SK-N-SH (cell line): ENCODE measurements at places on chromosomes 16 and 17.

GRCh38 chr16:12160249-12160648, 183.7 kb downstream of the SNX29 start:
- DNase-seq: no peak

GRCh38 chr17:44921122-44921882, 6.0 kb upstream of the GFAP start:
- DNase-seq: peak; percentile 81

GRCh38 chr17:59643159-59644140, 23.8 kb downstream of the CLTC start:
- DNase-seq: no peak

GRCh38 chr17:58614859-58615459, 76.9 kb downstream of the TEX14 start:
- DNase-seq: no peak

DNA sequence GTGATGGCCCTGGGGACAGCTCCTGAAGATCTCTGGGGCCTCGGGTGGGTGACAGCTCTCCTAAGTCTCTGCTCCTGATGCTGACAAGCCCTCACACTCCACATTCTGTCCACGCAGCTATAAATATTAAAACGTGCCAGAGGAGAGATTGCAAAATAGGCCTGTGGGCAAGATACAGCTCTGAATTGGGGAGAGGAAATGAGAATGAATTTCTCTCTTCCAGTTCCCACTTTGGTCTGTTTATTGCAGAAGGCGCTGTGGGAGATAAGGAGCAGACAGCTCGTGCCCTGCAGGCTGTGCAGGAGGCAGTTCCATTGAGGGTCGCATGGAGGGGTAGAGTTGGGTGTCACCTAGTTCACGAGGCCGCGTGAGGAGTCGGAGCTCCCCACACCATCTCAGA, 87.5 kb upstream of the SDK2 start:
- no peak for DNase-seq

DNA sequence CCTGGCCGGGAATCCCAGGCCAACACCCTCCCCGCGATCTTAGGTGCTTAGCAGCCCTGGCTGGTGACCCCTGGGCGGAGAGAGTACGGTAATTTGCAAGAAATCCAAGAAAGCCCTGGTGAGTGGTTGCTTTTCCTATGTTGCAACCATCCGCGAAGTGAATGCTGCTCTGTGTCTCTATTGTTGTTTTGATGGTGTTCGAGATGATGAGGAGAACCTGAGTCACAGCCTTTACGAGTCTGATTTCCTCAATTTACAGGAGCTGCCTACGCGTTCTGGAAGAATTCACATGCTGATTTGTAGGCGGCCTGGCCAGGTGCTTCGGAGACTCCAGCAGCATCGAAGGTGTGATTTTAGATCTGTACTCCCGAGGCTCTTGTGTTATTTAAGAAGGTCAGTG, 63.3 kb downstream of the TMEM235 start:
- DNase-seq: no peak

- peak; percentile 63 for DNase-seq
Measured at GRCh38 chr17:76872221-76872873, 4.1 kb downstream of the MGAT5B start.

DNA sequence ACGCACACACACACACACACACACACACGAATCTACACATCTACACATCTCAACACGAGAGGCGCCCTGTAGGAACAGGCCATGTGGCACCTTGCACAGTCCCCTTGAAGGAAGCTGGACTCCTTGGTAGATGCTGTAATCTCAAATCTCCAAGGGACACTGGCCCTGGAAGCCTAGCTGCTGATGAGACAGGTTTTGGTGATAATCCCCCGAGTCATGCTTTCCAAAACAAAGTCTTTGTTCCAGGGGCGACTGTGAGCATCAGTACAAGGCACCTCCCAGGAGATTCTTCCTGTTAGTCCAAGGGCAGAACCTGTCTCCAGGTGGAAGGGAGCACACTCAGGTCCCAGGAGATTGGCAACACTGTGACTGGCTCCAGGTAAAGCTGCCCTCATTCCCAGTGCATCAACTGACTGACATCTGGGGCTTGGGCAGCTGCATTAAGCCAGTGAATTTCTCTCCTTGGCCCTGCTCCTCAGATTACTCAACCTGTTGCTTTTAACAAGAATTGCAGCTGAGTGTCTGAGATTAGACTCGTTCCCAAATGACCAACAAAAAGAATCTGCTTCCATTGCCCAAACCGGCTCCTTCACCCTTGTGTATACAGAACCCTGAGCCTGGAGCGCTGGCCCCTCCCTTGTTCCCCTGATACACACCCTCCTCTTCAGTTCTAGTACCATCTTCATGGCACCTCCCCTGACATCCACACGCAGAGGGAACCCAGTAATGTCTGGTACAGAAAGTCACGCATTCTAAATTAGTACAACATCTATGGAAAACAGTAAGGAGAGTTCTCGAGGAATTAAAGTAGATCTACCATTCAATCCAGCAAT, 13.9 kb upstream of the TNRC6C start:
- no peak for DNase-seq

DNA sequence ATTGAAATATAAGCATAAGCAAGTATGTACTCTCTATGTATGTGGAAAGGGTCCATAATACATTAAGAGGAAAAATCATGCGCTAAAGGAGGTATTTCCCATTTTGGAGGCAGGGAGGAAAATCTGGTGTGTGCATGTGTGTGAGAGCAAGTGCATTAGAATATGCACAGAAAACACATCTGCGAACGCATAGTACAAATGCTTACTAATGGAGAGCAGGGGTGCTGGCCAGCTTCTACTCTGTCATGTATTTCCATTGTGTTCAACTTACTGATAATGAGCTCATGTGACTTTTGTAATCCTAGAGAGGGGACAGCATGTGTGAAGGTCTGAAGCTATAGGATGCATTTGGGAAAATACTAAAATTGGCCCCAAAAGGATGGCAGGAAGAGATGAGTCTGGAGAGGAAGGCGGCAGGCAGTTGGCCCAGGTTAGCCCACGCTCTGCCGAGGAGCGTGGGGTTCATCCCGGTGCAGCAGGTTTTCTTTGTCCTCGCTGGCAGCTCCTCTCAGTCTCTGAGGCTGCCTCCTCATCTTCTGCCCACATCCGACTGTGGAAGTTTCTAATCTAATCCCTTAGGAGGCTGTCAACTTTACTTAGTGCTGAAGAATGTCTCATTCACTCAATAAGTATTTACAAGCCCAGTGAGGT, 17.8 kb upstream of the KSR1 start:
- no peak for DNase-seq

DNA sequence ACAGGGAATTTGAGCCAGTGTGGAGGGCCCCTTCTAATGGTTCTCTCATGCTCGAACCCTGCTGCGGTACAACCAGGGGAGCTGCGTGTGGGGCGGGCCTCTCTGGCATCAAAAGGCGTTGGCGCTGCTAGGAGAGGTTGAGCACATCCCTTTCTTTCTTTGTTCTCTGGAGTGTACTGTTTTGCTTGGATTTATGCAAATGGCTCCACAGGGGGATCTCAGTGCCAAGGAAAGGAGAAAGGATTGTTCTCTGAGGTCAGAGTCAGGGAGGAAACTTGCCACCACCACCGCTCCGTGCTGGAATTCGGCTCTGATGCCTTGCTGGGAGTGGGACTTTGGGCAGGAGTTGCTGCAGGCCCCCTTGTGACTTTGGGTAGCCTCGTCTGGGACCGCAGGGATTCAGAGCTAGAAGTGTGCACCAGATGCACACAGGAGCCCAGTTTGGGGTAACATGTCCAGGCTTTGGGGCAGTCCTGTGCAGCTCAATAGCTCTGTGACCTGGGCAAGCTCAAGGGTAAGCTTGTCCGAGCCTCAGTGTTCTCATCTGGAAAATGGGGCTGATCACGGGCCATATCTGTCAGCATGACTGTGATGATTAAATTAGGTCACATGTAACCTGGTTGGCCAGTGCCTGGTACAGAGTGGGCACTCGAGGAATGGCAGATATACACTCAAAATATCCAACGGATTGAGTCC, 353.0 kb upstream of the EEF2KMT start:
- no peak for DNase-seq

DNA sequence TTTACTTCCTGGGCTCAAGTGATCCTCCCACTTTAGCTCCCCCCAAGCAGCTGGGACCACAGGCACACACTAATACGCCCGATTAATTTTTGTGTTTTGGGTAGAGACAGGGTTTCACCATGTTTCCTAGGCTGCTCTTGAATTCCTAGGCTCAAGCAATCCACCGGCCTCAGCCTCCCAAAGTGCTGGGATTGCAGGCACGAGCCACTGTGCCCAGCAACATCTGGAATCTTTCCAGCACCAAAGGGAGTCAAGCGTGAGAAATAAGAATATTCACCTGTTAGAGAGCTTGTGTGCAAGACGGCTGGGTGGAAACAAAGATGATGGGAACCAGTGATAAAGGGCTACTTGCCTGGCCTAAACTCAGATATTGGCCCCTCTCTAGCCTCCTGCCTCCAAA, 14.2 kb upstream of the ALOX12B start:
- no peak for DNase-seq

- no peak for DNase-seq
Measured at GRCh38 chr17:81420769-81421462, 25.7 kb downstream of the BAHCC1 start.

GRCh38 chr17:31693433-31694220, 165.4 kb downstream of the COPRS start:
- DNase-seq: no peak

DNA sequence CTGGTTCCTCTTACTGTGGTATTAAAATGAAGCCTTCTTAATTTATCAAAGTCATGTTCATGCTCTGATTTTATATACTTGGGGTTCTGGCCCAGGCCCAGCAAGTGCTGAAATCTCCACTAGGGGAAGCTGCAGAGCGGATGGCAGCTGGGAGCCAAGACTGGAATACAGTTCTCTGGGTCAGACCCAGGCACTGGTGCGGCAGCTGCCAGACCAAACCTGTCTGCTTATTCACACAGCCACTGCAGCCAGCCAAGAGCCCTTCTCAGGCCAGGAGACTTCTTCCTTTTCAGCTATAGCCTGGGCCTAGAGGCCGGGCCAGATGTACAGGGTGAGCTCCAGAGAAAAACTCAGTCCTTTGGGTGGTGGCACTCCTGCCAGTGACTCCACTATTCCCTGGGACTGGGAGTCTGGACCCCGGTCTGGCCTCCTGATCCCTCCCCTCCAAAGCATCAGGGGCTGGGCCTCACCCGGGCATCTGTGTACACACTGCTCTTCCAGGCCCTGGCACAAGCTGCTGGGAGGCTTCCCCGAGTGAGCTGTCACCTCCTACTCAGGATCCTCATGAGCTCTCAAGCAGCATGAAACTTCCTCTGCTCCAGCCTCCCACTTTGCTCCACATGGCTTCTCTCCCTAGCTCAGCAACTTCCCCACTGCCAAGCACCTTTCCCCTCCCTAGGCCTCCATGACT, 24.4 kb downstream of the ATP6V0D1 start:
- peak; percentile 51 for DNase-seq
